Fibroblast of skin of right quadriceps (primary cell): ENCODE measurements at places on chromosomes 1 and 21.
A peak's percentile ranks its signal among the peaks of the same experiment; 100 is the strongest.

DNA sequence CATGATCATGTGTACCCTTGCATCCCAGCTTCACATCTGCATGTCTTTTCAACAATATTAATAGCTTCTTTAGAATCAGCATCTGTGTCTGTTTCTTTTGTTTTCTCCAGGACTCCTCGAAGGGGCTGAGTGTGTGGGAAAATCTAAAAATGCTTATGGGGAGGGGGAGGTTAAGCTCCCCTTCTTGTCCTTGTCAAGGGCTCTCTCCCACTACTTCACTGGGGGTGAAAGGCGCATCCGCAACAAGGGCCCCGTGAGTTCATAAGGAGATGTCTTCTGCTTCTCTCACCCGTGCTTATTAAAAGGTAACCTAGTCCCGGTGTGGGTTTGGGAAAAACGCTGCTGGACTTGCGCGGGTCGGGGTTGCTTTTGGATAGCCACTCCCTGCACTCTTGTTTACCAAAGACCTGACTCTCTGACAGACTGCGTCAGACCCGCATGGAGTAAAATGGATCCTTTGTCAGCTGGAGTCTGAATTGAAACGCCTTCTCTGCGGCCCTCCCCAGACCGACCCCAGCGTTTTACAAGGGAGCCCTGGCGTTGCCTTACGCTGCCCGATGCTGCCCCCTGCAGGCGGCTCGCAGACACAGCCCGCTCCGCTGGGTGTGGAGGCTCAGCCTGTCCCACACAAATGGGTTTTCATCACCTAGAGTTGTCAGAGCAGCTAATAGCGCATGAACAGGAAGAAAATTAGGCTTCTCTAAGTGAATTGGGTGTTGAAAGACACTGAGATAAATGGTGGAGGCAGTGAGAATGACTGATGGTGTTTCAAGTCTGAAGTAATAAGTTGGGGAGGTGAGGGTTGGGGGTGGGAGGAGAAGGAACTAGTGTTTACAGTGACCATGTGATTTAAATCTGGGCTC is 53.8 kb downstream of the IER5 start:
- DNase-seq: peak; percentile 83

GRCh38 chr21:36888466-36888865 is 78.0 kb downstream of the HLCS start:
- no peak for DNase-seq

DNA sequence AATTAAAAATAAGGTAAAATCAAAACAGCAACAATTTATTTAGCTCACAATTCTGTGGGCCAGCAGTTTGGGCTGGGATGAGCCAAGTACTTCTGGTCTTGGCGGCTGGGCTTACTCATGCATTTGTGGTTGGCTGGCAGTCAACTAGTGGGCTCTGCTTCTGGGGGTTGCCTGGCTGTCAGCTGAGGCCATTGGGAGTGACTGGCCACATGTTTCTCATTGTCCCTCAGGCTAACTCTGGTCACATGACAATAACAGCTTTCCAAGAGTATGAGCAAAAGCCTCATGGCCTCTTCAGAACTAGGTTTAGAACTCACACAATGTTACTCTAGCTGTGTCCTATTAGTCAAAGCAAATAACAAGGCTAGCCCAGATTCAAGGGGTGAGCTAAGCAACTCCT is 15.6 kb upstream of the CHIA start:
- DNase-seq: peak; percentile 43

- no peak for DNase-seq
Measured at GRCh38 chr1:209064850-209065706, 518.4 kb upstream of the CAMK1G start.

DNA sequence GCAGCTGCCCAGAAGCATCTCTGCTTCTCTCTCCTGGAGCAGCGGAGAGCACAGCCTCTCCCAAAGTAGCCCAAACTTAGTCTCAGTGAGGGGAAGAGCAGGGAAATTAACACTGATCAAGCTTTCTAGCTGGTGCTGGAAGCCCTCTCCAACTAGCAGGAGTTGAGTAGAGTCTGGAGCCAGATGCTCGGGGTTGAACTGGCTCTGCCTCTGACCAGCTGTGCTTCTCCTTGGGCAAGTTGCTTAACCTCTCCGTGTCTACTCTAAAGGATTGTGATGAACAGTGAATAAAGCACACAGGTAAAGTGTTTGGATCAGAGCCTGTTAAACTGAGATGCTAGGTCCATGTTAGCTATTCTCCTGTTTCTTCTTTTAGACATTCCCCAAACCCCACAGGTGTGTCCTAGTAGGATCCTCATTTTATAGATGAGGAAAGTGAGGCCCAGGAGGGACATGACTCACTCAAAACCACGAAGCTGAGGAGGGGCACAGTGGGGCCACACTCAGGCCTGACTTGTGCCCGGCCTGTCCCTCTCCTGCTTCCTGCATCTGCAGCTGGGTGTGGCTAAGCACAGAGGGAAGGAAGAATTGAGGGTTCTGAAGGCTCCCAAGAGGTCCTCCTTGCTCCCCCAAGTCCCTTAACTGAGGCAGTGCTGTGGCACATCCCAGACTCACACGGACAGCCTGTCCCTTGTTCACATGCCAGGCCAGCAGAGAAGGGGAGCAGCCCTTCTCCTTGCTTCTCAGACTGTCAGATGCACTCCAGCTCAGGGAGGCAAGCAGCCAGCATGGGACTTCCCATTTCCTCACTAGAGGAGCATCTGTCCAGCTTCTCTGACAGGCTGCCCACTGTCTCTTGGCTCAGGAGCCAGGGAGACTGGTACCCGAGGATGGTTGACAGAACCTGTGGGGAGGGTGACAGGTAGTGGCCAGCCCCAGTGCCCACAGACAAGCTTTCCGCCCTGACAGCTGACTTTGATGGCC is 152.0 kb upstream of the IGSF21 start:
- no peak for DNase-seq

- no peak for DNase-seq
Measured at GRCh38 chr1:85659174-85659573, 49.1 kb downstream of the ZNHIT6 start.

DNA sequence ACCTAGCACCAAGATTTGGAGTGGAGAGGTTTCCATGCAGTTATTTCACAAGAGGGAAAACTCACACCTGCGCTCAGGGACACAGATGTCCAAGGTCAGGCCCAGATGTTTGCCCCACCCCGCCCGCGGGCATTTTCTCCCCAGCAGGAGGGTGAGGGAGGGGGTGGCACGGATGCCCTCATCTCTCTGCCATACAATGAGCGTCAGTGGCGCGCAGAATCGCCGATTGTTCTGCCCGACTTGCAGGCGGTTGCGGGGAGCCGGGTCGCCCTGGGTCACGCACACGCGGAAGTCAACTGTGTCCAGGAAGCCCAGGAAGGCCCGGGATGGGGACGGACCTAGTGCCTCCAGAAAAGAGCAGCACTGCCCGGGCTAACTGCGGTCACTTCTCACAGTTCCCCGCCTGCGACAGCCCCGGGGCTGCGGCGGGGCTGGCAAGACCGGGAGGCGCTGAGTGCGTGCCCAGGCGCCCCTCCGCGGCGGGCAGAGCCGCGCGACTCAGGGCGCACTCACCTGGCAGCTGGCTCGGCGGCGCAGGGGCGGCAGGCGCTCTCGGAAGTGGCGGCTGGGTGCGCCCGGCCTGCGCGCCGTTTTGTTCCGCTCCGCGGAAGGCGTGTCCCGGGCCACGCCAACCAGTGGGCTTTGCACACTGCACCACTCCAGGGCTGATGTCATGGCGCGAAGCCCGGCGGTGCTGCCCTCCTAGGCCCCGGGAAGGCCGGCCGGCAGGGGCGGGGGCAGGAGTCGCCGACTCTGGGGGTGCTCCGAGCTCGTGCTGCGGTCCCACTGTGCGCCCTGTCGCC is at the start of gene CSRP1:
Gene CSRP1, minus strand, starts transcription at position 567 of the 803 bp plus-strand sequence. CDS start 10,820 bp downstream, outside the sequence.
- peak; percentile 88 for DNase-seq
